ENCODE measurements at places on chromosomes 4 and X.
A peak's percentile ranks its signal among the peaks of the same experiment; 100 is the strongest.

- DNase-seq, result no peak
These were observed 555.4 kb downstream of the STPG2 start for GRCh38 chr4:97587912-97588311.

DNA sequence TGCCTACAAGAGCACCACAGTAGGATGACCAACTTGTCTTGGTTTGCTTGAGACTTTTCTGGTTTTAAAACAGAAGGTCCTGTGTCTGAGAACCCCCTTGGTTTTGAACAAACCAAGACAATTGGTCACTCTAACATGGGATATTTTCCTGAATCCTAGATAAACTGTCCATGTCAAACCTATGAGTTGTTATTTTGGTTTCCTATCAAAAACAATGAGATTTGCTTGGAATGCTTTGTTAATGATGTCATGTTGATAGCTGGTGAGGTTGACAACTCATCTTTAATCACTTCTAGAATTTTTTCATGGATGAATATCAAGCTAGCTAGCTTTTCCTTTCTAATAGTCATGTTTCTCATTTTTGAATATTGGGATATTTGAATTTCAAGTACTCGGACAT lies 518.3 kb upstream of the ARX start:
- no peak for DNase-seq

- no peak for DNase-seq
These were observed 1952.2 kb downstream of the PCDH7 start for GRCh38 chr4:32672359-32672758.

DNA sequence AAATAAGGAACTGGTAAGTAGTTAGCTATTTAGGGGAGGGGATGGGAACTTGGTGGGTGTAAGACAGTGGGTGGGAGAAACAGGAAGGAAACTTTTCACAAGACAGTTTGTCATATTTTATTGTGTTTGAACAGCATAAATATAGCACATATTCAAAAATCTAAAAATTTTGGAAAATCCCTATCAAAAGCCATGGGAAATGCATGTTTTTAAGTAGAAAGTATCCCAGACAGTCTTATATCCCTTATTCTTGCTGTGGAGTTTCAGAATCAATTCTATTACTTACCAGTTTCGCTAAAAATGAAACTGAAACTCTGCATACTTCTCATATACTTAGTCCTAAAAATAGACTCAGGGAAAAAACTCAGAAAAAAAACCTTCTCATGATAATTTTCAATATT lies 22.3 kb upstream of the RASGEF1B start:
- peak; percentile 65 for DNase-seq
